Omental fat pad (tissue), 4 donors: ENCODE measurements at places on chromosomes 16 and 17.

DNA sequence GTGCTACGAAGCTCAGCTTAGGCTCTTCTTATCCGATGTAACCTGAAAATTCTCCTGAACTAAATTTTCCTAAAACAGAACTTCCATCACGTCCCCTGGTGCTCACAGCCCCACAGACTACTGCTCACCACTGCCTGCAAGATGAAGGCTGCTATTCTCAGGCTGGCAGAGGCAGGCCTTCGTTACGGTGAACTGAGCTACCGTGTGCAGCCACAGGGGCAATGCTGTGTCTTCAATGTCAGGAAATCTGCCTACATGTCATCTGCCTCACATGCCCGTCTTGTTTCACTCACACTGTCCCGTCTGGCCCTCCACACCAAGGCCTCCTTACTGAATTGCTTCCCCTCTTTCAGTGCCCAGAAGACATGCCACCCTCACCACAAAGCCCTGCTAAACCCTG is 15.9 kb downstream of the EMC8 start:
- no peak for DNase-seq

- no peak for DNase-seq
Measured at GRCh38 chr16:72542102-72542501, 370.1 kb upstream of the PMFBP1 start.

GRCh38 chr16:15907863-15908478 is 19.6 kb upstream of the CEP20 start:
- no peak for DNase-seq

DNA sequence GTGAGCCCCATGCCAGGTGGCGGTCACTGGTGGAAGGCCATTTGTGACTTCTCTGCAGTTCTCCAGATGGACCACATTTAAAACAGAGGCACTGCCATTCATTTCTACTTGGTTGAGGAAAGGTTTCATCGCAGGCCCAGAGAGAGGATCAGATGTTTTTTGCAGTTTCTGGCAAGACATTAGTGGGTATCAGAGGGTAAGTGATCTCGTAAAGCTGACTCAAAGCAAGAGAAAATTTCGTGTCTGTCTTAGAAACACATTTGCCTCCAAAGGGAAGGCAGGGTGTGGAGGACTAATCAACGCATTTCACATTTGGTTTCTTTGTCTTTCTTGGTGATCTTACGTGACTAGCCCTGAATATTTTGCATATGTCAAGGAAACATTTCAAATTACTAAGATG is 81.8 kb downstream of the PRKCB start:
- no peak for DNase-seq

GRCh38 chr17:49708515-49709183 is 885 bp upstream of the SLC35B1 start:
- no peak for DNase-seq

GRCh38 chr16:29906520-29907244 is 6.4 kb downstream of the ASPHD1 start:
- DNase-seq, result no peak
